ENCODE measurements at places on chromosomes 12 and 14. TPM values are rescaled to one million over a fixed set of nuclear protein-coding genes. Genes with fewer than 3 reads are reported as not detected.

The ASB2 gene
- 24.1 TPM for total RNA-seq

The SIX4 gene
- 1.5 TPM for total RNA-seq

The GPN3 gene
- total RNA-seq = 17.4 TPM

The HCAR3 gene
- total RNA-seq = 0.74 TPM

The MIP gene
- total RNA-seq = not detected

The OSBPL8 gene
- total RNA-seq = 66.5 TPM

The ANKRD33 gene
- total RNA-seq = not detected

The PTPN11 gene
- total RNA-seq = 57.2 TPM

The TSPAN8 gene
- total RNA-seq = 2.9 TPM

The ENTPD5 gene
- total RNA-seq = 8.6 TPM

The TPPP2 gene
- total RNA-seq = not detected

The CAPZA3 gene
- not detected for total RNA-seq

The ACOT4 gene
- 0.49 TPM for total RNA-seq

Data from vagina (tissue), 2 donors.